ENCODE measurements at places on chromosomes 5 and 9.

- DNase-seq, result no peak
These were observed 960 bp upstream of the GFRA3 start for GRCh38 chr5:138275379-138275782.

GRCh38 chr9:92612292-92612691 is 57.6 kb downstream of the IPPK start:
- no peak for DNase-seq

GRCh38 chr9:27394826-27395201 is 97.9 kb upstream of the EQTN start:
- no peak for DNase-seq

- DNase-seq, result no peak
These were observed 623.3 kb downstream of the HINT1 start for GRCh38 chr5:130541617-130542221.

DNA sequence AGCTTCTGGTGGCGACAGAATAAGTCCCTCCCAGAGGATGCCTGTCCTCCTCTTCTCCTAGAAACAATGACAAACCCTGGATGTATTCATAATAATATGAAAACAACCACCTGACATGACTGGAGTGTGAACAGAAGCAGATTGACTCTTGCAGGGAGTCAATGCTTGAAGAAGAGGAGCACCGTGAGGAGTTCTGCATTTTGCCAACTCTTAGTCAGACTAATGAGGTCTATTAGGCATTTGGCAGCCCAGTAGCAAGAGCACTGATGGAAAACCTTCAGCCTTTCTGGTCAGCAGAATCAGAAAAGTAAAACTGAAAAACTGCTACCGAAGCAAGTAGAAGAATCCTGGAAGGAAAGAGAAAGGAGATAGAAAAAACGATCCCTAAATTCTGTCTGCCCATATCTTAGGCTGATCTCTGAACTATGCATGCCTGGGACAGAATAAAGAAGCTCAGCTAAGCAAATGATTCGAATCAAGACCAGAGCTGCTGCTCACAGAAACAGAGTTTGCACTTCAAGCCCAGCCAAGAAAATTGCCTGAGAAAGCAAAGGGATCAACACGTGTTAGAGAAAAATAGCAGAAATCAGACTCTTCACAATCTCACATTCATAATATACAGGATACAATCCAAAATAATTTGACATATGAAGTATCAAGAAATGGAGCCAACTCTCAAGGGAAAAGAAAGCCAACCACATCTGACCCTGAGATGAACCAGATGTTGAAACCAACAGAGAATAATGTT is 69.5 kb upstream of the OSMR start:
- DNase-seq, result no peak

DNA sequence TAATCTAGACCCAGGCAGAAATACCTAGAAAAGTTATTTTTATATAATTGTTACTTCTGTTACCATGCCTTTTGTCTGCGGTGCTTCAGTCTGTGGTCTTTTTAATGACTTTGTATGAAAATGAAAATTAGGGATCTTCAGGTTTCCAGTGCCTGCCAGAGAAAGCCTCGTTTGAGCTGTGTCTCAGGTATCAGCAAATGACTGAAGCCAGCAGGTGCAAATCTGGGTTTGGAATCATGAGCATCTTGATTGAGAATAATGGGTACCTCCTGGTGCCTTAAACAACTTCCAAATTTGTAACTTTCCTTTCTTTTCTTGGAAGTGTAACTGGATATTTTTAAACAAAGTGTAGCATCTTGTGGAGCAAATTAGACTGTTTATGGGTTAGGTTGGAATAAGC is 4.3 kb downstream of the ZBTB34 start:
- no peak for DNase-seq

DNA sequence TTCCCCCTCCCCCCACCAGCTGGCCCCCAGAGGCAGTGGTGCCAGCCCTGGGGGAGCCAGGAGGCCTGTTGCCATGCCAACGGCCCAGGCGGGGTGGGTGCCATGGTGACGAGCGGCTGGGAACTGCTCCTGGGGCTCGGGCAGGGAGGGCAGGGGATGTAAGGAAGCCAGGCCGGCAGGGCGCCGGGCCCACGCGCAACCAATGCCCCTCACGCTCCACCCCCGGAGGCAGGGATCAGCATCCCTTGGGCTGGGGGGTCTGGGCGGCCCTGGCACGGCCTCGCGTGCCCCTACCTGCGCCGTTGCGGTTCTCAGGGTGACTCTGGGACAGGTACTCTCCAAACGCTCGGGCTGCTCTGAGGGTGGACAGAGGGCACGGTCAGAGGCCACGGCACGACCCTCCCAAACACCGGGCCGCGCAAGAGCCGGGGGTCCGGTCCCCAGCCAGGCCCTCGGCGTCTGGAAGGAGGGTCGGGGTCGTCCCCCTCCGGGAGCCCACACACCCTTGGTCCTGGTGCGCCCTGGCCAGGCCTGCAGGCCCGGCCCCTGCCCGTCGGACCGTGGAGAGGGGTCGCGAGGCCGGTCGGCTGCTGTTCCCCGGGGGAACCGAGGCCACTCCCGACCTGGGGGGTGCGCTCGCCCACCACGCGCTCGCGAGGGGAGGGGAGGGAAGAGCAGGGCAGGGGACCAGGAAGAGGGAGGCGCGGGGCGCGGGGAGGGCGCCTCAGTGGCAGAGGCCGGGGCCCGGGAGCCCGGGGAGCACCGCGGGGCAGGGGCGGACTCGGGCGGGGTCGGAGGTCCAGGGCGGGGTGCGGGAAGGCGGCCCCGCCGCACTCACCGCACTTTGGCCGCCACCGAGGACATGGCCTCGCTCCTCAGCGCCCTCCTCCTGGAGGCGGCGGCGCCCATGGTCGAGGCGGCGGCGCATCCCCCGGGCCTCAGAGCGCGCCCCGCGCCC is 661 bp downstream of the NSMF start:
- DNase-seq, result peak; percentile 78

GRCh38 chr5:88248743-88249540 is 19.7 kb downstream of the TMEM161B start:
- DNase-seq, result no peak

DNA sequence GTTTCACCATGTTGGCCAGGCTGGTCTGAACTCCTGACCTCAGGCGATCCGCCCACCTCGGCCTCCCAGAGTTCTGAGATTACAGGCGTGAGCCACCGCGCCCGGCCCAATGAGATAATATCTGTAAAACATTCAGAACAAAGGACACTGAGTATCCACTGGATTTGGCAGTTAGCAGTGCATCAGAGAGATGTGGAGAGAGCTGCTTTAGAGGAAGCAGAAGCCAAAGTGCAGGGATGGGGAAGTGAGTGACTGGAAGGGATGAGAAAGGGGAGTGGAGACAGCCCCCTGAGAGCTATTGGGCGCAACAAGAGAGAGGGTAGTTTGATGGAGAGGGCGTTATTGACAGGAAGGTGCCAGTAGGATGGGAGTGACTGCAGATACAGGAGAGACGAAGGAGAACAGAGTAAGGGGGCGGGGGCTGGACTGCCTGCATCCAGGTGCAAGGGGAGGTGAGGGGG is 157.5 kb upstream of the SHB start:
- DNase-seq, result peak; percentile 43

- DNase-seq, result no peak
These were observed 104.4 kb downstream of the EGFLAM start for GRCh38 chr5:38362713-38363112.

DNA sequence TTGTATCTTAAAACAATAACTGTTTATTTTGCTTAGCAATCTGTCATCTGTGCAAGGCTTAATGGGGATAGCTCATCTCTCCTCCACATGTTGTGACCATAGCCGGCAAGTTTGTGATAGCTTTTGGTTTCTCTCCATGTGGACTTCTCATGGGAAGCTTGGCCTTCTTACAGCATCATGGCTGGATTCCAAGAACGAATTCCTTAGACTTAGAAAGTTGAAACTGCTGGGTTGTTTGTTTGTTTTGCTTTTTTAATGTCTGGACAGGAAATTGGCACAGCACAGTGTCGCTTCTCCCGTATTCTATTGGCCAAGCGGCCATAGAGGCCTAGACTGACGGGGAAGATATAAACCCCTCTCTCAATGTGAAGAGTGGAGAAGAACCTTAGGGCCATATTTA is 61.0 kb upstream of the PRDM9 start:
- DNase-seq, result no peak

DNA sequence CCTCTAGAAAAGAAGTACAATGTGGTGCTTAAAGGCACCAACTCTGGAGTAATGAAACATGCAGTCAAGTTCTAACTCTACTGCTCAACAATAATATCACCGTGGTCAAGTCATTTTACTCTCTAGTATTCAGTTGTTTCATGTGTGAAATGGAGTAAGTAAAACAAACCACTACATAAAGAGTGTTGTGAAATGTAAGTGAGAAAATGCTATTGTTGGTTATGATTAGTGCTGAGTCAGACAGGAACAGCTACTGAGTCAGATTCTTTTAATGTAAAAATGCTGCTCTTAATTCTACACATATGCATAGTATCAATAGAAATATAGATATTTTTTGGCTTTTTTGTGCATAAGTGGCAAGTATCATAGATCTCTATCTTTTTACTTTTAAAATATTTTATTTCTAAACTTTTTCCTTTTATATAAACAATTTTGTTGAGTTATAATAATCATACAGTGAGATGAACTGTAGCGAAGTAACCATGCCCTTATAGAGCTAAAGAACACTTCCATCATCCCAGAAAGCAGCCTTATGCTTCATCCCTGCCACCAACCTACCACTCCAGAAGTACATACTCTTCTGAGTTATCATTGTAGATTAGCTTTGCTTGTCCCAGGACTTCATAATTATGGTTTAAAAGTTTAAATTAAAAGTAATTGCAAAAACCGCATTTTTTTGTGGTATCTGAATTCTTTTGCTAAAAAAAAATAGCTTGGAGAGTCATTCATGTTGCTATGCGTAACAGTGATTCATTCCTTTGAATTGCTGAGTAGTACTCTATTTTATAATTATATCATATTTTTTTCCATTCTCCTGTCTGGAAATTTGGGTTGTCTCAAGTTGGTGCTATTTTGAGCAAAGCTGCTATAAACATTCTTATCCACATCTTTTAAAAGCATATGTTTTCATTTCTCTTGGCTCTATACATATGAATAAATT is 548.2 kb upstream of the CLINT1 start:
- no peak for DNase-seq

DNA sequence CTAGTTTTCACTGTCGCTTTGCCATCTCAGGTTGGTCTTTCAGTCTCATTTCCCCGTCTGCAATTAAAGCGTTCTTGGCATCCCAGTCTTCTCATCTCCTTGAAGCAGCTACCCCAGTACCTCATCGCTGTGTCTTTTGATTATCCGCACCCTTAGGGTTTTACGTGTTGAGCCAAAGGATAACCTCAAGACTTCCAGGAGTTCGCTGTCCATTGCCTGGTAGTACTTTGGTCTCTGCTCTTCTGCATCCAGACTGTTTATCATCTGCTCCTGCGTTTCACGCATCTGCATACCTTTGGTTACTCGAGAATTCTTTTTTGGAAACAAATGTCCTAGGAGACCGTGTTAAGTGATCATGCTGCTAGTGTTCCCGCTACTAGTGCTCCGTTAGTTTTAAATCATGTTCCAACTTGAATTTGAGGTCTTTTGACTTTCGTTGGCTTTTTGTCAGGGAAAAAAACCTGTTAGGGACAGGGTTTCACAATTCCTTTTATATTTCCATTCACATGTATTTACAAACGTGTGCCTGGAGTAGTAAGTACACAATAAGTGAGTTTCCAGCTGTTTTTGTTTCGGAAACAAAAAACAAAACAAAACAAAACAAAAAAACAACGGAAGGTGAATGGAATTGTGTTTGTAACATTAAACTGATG is 888 bp downstream of the RABGAP1 start:
- no peak for DNase-seq

GRCh38 chr9:18936094-18936871 is 96.7 kb downstream of the SAXO1 start:
- no peak for DNase-seq

DNA sequence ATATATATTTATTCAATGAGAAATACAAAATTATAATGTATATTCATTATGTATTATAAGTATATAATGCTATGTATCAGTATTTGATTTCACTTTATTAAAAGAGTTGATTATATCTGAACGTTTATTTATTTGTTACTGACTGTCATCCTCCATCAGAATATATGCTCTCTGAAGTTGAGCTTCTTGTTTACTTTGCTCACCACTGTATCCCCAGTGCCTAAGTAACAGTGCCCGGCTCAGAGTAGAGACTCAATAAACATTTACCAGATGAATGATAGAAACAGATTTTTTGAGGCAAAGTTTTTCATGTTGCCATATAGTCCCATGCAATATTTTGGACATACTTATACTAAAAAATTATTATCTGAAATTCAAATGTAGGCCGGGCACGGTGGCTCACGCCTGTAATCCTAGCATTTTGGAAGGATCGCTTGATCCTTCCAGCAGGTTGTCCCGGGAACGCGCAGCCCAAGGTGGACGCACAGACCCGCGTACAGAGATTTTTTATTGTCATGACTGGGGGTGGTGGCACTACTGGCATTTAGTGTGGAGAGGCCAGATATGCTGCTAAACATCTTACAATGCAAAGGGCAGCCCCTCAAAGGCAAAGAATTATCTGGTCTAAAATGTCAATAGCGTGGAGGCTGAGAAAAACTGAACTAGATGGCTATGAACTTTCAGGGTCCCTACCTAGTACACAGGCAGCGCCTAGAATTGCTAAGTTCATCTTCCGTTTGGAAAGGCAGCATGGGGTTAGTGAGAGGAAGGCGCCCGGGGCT is 761 bp upstream of the DNAJC25 start:
- peak; percentile 46 for DNase-seq

DNA sequence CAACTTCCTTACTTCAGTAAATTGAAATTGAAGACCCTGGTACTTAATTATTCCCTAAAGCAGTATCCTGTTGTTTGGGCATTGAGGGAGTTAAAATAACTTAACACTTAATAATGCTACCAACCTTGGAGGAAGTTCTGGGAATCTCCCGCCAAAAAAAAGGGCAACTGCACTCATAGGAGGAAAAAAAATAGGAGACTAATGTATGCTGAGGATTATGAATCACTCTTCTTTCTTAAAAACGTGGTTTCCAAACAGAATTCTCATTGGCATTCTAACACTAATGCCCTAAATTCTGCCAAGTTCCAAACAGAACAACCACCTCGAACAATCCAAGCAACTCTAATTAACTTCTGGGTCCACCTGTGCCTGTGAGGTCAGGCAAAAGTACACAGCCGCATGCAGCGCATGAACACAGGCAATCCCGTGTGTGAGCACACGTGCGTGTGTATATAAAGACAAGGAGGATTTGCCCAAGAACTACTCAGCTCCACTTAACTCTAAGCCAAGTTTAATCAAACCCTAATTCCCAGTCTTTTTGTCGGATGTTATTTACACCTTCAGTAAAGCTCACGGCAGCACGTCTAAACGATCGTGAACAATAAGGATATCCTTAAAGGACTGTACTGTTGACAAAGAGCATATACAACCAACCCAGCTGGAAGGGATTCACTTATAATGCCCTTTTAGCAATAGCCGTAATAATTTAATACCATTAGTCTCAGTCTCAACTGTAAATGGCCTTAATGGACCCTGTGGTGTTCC is 78.4 kb downstream of the EBF1 start:
- no peak for DNase-seq

DNA sequence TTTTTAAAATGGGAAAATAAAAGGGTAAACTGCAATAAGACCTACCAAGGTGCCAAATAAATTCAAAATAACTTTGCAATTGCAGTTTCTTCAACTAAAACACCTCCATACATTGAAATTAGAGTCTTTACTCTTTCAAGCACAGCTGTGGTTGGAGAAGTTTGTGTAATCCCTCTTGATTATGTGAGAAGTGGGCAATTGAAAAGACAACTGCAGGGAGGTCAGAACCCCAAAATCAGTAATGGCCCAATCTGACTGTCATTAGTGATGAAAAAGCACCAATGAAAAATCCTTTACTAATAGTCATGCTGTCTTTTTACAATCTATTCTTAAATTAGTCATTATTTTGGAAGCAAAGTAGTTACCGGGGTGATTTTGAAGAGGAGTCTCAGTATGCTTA is 116.7 kb upstream of the RGMB start:
- no peak for DNase-seq

GRCh38 chr9:127835991-127836516 is 18.4 kb downstream of the ENG start:
- DNase-seq, result no peak
